Stomach (tissue), 19 donors: ENCODE measurements at places on chromosomes 2 and 18. TPM values are rescaled to one million over a fixed set of nuclear protein-coding genes. Genes with fewer than 3 reads are reported as not detected.
A peak's percentile ranks its signal among the peaks of the same experiment; 100 is the strongest.

- no peaks in the 10 kb centered on the region for H3K27me3 ChIP-seq
- H3K4me3 ChIP-seq, result no peak overlapping the region
- no peak for DNase-seq
- H3K27ac ChIP-seq, result no peak overlapping the region
- no peaks in the 10 kb centered on the region for H3K36me3 ChIP-seq
These were observed 57.0 kb downstream of the OSBPL6 start for GRCh38 chr2:178251151-178251955.

- peaks cover 9% of the 10 kb centered on the region for H3K36me3 ChIP-seq
- no peak overlapping the region for H3K4me3 ChIP-seq
- no peaks in the 10 kb centered on the region for H3K4me1 ChIP-seq
- H3K27ac ChIP-seq, result no peak overlapping the region
- H3K27me3 ChIP-seq, result no peaks in the 10 kb centered on the region
These were observed 6.0 kb upstream of the MROH2A start for GRCh38 chr2:233772153-233772552.

ST6GAL2 gene
- total RNA-seq, result 9.0 TPM

DNA sequence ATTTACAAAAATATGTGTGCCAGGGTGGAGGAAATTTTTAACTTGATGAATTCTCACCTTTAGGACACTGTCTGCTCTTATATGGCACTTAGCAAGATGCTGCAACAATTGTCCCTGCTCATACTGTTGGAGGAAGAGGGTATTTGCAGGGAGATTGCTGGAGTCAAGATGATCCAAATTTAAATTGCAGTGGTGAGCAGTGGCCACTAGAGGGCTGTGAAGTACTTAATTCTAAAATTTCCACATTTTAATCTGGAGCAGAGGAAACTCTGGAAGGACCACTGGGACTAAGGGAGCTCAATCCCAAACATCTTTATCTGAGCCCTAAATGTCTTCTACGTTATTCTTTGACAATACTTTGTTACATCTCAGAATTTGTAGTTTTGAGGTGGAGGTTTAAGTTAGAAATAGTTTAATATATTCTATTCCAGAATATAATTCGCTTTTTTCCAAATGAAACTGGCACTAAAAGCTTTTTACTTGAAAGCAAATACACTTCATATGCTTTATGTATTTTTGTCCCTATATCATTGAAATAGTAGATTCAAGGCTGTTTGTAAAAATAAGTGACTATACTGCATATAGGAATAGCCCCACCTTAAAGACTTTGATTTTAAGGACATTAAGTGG is 33.0 kb upstream of the PTH2R start:
- no peak overlapping the region for H3K27ac ChIP-seq
- no peaks in the 10 kb centered on the region for H3K27me3 ChIP-seq
- H3K36me3 ChIP-seq, result no peaks in the 10 kb centered on the region
- DNase-seq, result no peak

DNA sequence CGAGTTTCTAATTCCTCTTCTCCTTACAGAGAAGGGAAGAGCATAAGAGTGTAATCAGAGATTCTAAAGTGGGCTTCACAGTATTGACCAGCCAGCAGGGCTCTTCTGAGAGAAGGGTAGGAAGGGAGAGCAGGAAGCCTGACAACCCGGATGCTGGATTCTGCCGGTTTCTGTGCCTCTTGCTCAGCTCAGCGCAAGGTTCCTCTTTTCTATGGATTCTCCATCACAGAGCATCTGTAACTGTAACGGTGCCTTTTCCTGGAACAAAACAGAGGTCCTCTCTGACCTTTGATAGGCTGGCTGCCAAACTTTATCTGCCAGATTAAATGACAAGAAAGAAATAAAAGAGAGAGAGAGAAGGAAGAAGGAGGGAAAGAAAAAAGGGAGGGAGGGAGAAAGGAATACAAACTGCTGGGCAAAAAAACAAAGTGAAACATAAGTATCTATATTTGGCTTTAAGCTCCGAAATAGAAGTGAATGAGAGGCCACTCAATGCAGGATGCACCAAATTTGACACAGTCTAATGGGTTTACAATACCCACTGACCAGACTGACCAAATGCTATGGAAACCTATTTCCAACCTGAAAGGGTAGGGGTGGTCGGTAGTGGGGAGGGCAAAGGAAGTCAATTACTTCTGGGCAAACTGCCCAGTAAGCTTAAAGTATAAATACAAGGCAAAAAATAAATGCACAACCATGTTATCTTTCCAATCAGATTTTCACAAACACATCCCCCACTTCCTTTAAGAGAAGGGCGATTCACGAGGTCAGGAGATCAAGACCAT is 59.2 kb downstream of the PIEZO2 start:
- no peaks in the 10 kb centered on the region for H3K4me1 ChIP-seq
- H3K27ac ChIP-seq, result no peak overlapping the region
- H3K36me3 ChIP-seq, result no peaks in the 10 kb centered on the region

DNA sequence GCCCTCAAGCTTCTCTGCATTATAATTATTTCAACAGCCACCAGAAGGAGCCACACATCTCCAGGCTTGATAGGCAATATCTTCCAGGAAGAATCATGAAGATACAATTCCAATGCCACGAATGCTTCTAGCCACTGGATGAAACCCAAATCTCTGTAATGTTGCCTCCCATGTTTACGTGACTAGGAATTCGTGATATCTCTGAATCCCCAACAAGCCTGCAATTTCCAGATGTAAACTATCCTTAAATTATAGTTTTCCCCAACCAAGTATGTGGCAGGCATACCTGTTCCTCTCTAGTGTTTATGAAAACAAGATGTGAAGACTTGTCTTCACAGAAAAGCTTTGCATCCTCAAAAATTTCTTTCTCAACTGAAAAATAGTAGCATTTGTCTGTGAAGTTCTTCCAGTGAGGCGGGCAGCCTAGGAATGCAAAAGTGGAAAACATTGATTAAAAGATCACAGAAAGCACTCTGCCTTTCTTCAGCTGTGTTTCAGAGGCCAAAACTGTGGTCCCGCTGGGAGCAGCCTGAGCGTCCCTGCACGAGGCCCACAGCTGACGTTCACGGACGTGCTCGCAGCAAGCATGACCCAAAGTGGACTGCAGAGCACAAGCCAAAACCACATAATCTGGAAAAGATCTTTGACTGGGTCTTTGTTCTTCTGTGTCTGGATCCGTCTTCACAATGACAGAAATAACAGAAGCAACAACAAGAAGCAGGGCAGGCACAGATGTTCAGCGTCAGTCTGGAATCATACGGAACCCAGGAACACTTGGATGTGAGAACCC is 65.1 kb upstream of the THOC1 start:
- H3K4me1 ChIP-seq, result peaks cover 5% of the 10 kb centered on the region
- H3K27ac ChIP-seq, result no peak overlapping the region
- H3K27me3 ChIP-seq, result no peaks in the 10 kb centered on the region
- no peaks in the 10 kb centered on the region for H3K36me3 ChIP-seq
- DNase-seq, result no peak

- no peaks in the 10 kb centered on the region for H3K4me1 ChIP-seq
- DNase-seq, result no peak
- no peaks in the 10 kb centered on the region for H3K36me3 ChIP-seq
These were observed 29.2 kb upstream of the CDH7 start for GRCh38 chr18:65721619-65722018.

DNA sequence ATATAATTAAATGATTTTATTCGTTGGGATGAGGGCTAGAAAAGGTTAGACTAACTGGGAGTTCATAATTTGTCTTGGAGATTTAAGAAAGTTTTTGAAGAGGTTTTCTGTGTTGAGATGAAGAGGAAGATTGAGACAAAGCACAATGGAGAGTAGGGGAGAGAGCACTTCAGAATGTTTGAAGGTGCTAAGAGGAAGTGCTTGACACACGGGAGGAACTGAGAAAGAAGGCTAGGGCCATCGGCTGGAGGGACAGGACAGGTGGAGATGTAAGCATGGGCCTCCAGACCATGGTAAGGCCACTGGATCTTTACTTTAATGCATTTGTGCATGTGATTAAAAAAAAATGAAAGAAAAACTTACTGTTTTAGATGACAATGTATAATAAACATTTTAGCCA is 31.5 kb downstream of the GREB1L start:
- no peak overlapping the region for H3K27ac ChIP-seq
- no peaks in the 10 kb centered on the region for H3K36me3 ChIP-seq
- H3K4me1 ChIP-seq, result no peaks in the 10 kb centered on the region
- H3K27me3 ChIP-seq, result no peaks in the 10 kb centered on the region
- H3K4me3 ChIP-seq, result no peak overlapping the region
- no peak for DNase-seq

MYO3B gene
- total RNA-seq, result not detected

GRCh38 chr2:42342795-42343241 is 18.2 kb downstream of the COX7A2L start:
- H3K36me3 ChIP-seq, result peaks cover 56% of the 10 kb centered on the region
- H3K27ac ChIP-seq, result peak overlapping the region; percentile 59
- peaks cover 8% of the 10 kb centered on the region for H3K4me1 ChIP-seq
- no peaks in the 10 kb centered on the region for H3K27me3 ChIP-seq

UPP2 gene
- not detected for total RNA-seq

DNA sequence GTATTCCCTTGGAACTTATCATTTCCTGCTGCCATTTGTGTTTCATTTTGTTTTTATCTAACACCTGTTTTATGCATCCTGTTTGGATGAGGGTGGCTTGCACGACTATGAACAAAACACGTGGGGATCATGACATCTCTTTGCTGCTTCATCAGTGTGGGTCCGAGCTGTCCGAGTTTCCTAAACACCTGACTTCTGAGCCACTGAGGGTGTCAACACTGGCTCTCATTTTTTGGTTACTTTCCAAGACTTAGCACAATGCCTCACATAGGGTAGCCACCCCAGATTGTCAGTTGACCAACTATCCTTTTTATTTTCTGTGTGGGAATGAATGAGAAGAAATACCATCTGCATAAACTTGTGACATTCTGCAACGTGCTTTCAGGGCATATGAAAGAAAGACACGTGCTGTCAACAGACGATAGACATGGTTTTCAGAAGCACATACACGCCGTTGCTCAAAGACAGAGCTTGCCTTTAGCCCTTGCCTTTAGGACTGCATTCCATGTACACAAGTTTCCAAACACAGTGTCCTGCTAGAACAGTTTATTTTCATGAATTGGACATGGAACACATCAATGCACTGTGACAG is 166.7 kb downstream of the MYT1L start:
- H3K27ac ChIP-seq, result no peak overlapping the region
- no peaks in the 10 kb centered on the region for H3K4me1 ChIP-seq
- H3K4me3 ChIP-seq, result no peak overlapping the region
- peak; percentile 22 for DNase-seq
- H3K36me3 ChIP-seq, result no peaks in the 10 kb centered on the region

GRCh38 chr2:68994864-68995263 is 18.1 kb upstream of the ANTXR1 start:
- DNase-seq, result no peak
- no peaks in the 10 kb centered on the region for H3K27me3 ChIP-seq
- H3K4me3 ChIP-seq, result no peak overlapping the region
- H3K4me1 ChIP-seq, result no peaks in the 10 kb centered on the region
- no peak overlapping the region for H3K27ac ChIP-seq

GALNT14 gene
- not detected for total RNA-seq

GULP1 gene
- total RNA-seq, result 29.2 TPM

GRCh38 chr2:19120941-19121750 is 237.3 kb downstream of the OSR1 start:
- DNase-seq, result no peak
- H3K27me3 ChIP-seq, result no peaks in the 10 kb centered on the region
- H3K4me3 ChIP-seq, result no peak overlapping the region
- no peaks in the 10 kb centered on the region for H3K36me3 ChIP-seq
- H3K27ac ChIP-seq, result no peak overlapping the region

DNA sequence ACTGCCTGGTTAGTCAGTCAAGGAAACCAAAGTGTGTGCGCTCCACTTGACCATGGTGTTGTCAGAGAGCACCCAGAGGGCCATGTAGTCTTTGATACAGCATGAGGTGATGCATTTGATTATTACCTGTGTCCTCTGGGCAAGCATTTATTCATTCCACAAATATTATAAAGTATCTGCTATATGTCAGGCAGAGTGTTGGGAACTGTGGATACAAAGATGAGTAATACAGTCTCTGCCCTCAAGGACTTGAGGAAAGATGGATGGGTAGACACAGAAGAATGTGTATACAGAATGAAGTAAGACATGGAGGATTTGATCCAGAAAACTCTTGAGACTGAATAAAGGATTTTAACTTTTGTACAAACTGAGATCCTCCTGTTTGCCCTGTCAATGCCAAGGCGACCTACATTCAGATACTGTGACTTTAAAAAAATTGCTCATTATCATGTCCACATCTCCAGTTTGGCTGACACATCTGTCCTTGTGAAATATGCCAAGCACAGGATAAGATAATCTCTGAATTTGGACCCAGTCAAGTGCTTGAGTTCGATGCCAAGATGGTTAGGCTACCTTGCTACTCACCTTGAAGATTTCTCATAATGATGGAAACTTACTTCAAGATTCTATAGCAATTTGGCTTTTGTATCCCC is 50.8 kb downstream of the ACYP2 start:
- no peaks in the 10 kb centered on the region for H3K27me3 ChIP-seq
- no peak for DNase-seq
- no peaks in the 10 kb centered on the region for H3K36me3 ChIP-seq
- H3K4me1 ChIP-seq, result no peaks in the 10 kb centered on the region
- no peak overlapping the region for H3K27ac ChIP-seq
- no peak overlapping the region for H3K4me3 ChIP-seq

TEKT4 gene
- not detected for total RNA-seq

GRCh38 chr2:52429171-52429570 is 1338.4 kb upstream of the CHAC2 start:
- H3K4me1 ChIP-seq, result no peaks in the 10 kb centered on the region
- no peaks in the 10 kb centered on the region for H3K27me3 ChIP-seq
- DNase-seq, result no peak
- no peak overlapping the region for H3K27ac ChIP-seq

GRCh38 chr2:235143789-235144188 is 192.0 kb downstream of the SH3BP4 start:
- peaks cover 10% of the 10 kb centered on the region for H3K27me3 ChIP-seq
- no peak overlapping the region for H3K4me3 ChIP-seq
- H3K27ac ChIP-seq, result no peak overlapping the region
- DNase-seq, result no peak

DNA sequence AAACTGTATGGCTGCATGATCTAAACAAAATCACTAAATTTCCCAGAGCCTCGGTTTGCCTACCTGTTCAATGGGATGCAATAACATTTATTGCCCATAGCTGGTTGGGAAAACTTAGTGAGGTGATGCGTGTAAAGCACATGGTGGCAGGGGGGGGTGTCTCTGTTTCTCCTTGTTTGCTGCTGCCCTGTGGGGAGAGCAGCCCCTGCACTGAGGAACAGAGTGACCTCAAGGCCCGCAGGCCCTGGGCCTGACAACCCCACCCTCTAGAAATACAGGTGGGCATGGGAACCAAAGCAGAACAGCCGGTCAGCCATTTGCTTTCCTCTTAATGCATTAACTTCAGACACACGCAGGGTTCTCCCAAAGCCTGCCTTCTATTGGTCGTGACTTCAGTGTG is 55.1 kb upstream of the SLC66A3 start:
- DNase-seq, result no peak
- H3K36me3 ChIP-seq, result no peaks in the 10 kb centered on the region
- H3K27me3 ChIP-seq, result peaks cover 8% of the 10 kb centered on the region
- H3K27ac ChIP-seq, result no peak overlapping the region
- no peaks in the 10 kb centered on the region for H3K4me1 ChIP-seq

- no peak overlapping the region for H3K4me3 ChIP-seq
- no peak for DNase-seq
- no peaks in the 10 kb centered on the region for H3K4me1 ChIP-seq
- no peaks in the 10 kb centered on the region for H3K36me3 ChIP-seq
These were observed 101.2 kb downstream of the CDK15 start for GRCh38 chr2:201907563-201907881.
